Stimulated activated CD4-positive, alpha-beta T cell treated with anti-CD3 and anti-CD28 coated beads, Interleukin-12 subunit alpha, Interleukin-12 subunit beta, amount 100 ng/mL, for 48 hours (primary cell): ENCODE measurements at places on chromosomes 1 and 21.

GRCh38 chr1:226541631-226542622 lies 6.6 kb upstream of the STUM start:
- DNase-seq, result no peak

DNA sequence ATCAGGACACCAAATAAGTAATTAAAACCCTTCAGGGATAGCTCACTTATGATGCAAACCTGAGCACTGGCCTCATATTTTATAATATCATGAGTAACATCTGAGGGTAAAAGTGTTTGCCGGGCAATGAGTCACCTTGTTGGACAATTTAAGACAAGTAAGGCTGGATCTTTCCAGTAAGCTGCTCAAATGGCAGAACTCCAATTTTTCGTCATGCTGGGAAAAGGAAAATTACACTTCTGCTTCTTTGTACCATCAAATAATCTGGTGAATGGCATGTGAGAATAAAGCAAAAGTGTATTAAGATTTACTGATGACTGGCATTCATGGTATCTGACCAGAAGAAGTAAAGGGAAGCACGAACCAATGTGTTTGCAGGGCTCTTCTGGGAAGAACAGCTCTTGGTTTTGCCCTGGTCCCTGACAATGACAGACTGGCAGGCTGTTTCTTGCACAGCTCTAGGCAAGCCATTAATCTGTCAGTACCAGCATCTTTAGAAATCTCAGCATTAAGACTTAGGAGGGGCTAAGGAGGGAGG lies 392.2 kb downstream of the VAV3 start:
- DNase-seq, result no peak

DNA sequence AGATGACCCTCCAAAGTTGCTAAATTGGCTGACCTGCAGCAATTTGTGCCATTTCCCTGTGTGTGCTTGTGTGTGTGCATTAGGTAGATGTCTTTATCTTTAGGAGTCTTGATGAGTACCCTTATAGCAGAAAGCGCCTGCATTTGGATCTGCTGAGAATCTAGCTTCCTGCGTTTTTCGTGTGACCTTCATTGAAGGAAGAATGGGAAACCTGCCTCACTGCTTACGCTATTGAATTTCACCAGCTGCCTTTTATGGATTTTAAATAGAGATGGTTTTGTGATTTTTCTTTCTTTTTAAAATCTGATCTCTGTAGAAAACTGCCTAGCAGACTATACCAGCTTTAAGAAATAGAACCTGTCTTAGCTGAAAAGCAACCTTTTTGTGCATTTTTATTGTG lies 124.5 kb downstream of the CACHD1 start:
- DNase-seq, result no peak

DNA sequence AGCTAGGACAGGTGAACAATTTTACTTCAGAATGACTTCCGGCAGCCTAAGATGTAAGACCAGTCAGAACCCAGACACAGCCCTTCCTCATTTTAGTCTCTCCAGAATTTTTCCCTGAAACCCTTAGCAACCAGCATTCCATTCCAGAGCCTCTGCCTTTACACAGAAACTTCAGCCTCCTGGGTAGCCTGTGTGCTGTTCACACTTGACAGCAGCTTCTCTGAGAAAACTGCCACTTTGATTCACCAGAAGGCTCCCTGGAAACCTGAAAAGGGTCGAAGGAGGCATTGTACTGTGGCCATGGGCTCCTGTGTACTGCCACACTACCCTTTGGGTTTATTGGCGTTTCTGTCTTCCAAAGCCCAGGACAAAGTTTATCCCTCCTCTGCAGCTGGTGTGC lies 17.4 kb downstream of the HYI start:
- DNase-seq, result no peak

- DNase-seq, result no peak
These were observed 12.6 kb downstream of the KCND3 start for GRCh38 chr1:111976842-111977241.

- DNase-seq, result no peak
These were observed 13.5 kb upstream of the TNFRSF1B start for GRCh38 chr1:12153181-12153785.

GRCh38 chr1:208162903-208163302 lies 81.3 kb downstream of the PLXNA2 start:
- DNase-seq, result no peak

DNA sequence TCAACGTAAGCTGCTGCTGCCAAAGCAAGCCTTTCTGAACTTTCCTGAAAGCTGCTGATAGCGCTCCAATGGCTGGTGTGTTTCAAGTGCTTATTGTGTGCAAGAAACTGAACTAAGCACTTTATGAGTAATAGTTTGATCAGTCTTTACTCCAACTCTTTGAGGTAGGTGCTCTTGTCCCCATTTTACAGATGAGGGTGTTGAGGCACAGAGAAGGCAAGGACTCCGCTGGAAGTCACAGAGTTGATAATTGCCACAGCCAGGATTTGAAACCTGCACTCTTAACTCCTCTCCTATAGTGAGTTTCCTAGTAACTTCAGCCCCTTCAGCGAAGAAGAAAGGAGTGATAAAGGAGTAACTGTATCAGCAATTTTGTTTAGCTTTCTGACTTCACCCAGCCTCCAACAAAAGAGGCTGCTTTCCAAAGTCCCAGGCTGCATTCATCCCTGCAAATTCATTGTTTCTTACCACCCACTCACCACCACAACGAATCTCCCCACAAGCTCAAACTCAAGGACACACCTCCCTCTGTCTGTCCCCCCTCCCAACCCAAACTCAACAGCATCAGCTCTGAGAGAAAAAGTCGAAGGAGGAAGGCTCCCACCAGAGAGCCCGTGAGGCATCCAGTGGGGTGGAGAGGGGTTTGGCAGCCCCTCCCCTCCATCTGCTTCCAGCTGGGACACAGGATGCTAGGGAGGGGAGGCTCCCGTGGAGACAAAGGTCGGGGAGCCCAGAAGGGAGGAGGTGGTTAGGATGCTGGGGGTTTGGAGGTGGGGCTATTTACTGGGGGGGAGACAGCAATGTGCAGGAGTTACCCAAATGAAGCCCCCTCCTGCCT lies 139.6 kb downstream of the NAV1 start:
- DNase-seq, result no peak

DNA sequence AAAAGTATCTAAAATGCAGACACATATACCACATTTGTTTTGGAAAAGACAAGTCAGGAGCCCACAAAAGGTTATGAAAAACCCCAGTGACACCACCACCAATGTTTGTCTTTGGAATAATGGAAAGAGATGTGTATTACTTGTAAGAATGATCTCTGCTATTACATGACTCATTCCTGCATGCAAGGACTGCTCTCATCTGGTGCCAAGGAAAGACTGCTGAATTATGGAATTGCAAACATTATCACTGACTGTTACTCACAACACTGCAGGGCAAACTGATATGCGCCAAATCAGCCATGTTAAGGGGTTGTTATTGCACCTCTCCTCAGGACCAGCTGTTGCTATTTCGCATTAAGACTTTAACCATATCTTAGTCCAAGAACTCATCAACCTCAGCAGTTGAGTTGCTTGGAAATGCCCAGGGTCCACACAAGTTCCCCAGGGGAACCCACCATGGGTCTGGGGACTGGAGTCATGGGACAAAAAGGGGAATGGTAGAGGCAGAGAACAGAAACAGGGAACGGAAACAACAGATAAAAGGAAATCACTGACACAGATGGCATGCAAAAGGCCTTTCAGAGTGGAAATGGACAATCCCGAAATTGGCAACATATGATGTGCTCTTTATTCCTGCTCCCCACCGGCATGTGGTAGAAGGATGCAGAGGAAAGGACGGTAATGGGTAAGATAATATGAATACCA lies 34.4 kb downstream of the CAPZB start:
- no peak for DNase-seq

DNA sequence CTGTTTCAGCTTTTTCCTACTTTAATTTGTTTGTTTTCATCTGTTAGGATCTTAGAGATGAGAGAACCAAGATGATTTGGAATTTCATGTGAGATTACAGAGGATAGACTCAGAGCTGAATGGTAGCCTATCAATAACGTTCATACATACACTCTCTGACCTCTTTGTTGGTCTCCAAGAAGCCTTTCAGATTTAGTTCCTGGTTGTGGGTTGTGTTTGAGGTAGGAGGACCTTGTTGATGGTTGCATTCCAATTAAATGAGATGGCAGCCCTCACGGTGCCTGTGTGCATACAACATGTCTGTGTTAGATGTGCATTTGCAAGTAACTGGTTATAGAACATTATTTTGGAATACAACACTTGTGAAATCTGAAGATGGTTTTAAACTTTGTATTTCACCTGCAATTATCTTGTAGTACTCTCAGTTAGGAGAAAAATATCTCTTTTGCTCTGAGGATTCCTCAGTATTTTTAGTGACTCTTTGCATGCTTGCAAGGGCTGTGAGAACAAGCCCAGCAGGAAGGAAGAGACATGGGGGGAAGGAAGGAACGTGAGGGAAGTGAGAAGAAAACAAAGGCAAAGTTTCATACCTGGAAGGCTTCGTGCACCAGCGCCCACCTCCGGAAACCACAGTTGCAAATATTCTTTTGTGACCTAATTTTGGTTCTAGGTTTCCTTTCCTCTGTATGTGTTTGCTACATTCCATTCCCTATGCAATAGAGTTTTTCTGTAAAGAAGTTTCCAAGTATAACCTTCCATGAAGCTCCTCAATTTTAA lies 291.8 kb downstream of the DISC1 start:
- DNase-seq, result no peak

- DNase-seq, result no peak
These were observed 1030.9 kb downstream of the AMY1C start for GRCh38 chr1:104780470-104781078.

DNA sequence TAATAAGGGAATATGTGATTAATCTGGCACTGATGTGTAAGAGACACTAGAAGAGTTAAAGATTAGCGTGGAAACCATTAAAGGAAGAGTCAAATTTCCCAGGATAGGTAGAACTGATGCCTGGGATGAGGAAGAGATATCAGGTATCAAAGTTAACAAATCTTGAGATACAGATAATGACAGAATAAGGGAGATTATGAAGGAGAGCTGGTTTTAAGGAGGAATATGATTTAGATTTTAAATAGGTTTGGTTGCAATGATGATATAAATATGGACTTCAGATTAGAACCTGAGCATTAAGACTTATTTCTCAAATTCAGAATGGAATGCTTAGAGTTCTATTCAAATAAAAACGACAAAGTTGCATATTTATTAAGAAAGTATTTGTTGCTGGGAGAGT lies 26.2 kb downstream of the MAGI3 start:
- DNase-seq, result no peak

DNA sequence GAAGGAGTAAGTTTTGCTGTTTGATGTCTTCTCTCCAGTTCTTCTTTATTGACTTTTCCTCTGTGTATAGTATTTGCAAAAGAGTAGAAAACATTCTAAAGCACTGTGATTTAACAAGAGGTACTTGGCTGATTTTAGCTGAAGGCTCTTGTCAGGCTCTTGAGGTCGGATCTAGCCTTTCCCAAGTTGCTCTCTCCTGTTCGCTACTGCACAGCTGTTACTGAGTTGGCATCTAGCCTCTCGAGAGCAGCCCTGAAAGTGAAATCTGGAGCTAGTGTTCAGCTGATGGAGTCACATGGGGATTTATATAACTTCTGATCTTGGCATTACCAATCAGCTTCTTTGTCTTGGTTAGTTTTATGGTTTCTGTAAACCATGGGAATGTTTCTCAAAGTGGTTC lies 193.1 kb downstream of the RYR2 start:
- DNase-seq, result no peak
